ENCODE measurements at places on chromosomes 1 and 21.

DNA sequence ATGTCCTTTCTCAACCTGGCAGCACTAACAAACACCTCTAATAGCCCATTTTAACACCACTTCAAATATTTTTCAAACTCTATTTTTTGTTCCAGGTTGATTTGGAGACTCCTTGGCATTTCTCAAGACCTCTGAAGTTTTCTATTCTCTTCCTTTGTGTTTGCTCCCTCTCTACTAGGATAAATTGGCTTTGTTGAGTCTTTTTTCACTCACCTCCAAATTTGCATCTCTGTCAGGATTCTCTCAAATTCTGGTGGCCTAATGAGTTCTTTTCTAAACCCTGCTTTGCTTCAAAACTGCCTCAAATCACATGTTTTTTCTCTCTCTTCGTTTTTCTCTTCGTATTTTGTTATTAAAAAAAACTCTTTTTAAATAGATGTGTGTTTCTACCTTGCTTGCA lies 582.2 kb upstream of the ADGRL4 start:
- DNase-seq, result no peak

DNA sequence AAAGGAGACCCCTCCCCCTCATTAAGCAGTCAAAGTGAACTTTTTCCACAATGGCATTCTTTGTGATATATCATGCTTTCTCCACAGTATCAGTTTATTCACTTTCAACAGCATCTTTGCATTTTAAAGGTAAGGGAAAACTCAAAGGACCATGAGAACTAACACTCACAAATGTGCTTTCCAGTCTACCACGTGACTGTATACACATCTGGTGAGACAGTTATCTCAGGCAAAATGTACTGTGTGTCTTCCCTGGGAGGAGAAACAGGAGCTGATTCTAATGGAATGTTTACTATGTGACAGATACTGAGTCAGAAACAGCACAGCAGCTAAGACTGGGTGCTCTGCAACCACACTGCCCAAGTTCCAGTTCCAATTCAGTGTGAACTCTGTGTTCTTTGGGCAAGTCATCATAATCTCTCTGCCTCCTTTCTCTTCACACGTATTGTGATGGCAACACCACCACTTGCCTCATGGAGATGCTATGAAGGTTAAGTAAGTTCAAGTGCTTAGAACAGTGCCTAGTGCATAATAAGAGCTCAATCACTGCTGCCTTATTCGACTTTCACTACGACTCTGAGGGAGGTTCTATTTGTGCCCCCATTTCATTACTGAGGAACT lies 79.0 kb downstream of the SLC45A1 start:
- no peak for DNase-seq

GRCh38 chr1:109931911-109932636 lies 21.4 kb downstream of the CSF1 start:
- no peak for DNase-seq

DNA sequence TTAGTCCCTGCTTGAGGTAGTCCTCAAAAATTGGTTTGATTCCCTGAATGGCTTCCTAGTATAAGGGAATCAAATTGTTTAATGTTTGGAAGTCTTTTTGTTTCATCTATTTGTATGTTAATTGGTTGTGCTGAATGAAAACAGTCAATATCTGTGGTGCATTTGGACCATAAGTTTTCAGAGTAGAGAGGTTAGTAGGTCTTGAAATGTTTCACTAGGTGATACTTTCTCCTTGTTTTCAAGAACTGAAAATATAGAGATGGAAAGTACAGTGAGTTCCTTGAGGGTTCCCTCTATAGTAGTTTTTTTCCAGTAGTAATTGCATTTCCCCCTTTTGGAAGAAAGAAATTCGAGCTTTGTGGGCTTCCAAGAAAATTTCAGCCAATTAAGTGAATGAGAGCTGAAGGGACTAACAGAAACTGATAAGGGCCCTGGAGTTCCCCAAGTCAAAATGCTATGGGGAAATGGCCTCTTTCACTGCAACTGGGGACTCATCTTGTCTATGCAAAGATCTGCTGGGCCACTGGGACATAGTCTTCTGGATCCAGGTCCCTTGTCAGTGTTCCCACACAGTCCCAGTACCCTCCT lies 18.6 kb upstream of the CEP350 start:
- no peak for DNase-seq

- DNase-seq, result no peak
Measured at GRCh38 chr1:23657659-23658275, 33.8 kb upstream of the RPL11 start.

- DNase-seq, result no peak
Measured at GRCh38 chr1:190320952-190321351, 156.7 kb downstream of the BRINP3 start.

GRCh38 chr1:192977089-192977706 lies 82.0 kb downstream of the UCHL5 start:
- no peak for DNase-seq

DNA sequence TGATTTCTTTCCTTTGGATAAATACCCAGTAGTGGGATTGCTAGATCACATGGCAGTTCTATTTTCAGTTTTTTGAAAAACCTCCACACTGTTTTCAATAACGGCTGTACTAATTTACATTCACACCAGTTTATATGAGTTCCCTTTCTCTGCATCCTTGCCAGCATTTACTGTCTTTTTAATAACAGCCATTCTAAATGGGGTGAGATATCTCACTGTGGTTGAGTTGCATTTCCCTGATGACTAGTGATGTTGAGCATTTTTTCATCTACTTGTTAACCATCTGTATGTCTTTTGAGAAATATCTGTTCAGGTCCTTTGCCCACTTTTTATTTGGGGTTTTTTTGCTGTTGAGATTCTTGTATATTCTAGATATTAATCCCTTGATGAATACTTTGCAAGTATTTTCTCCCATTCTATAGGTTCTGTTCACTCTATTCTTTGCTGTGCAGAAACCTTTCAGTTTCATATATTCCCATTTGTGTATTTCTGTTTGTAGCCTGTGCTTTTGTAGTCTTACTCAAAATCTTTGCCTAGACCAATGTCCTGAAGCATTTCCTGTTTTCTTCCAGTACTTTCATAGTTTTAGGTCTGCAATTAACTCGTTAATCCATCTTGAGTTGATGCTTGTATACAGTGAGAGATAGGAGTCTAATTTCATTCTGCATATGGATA lies 7.3 kb downstream of the HENMT1 start:
- no peak for DNase-seq

GRCh38 chr1:239816081-239816782 lies 275.5 kb upstream of the FMN2 start:
- DNase-seq, result no peak

Data from kidney (tissue), 22 donors.